ENCODE measurements at places on chromosomes 16 and 17. TPM values are rescaled to one million over a fixed set of nuclear protein-coding genes. Genes with fewer than 3 reads are reported as not detected.

The MYO1C gene
- 69.5 TPM for total RNA-seq

The SHCBP1 gene
- 14.5 TPM for total RNA-seq

The CDH1 gene
- total RNA-seq = 119 TPM

The PRSS27 gene
- 4.8 TPM for total RNA-seq

- peak; percentile 80 for DNase-seq
These were observed 3.9 kb upstream of the C17orf99 start for GRCh38 chr17:78142119-78142861.

DNA sequence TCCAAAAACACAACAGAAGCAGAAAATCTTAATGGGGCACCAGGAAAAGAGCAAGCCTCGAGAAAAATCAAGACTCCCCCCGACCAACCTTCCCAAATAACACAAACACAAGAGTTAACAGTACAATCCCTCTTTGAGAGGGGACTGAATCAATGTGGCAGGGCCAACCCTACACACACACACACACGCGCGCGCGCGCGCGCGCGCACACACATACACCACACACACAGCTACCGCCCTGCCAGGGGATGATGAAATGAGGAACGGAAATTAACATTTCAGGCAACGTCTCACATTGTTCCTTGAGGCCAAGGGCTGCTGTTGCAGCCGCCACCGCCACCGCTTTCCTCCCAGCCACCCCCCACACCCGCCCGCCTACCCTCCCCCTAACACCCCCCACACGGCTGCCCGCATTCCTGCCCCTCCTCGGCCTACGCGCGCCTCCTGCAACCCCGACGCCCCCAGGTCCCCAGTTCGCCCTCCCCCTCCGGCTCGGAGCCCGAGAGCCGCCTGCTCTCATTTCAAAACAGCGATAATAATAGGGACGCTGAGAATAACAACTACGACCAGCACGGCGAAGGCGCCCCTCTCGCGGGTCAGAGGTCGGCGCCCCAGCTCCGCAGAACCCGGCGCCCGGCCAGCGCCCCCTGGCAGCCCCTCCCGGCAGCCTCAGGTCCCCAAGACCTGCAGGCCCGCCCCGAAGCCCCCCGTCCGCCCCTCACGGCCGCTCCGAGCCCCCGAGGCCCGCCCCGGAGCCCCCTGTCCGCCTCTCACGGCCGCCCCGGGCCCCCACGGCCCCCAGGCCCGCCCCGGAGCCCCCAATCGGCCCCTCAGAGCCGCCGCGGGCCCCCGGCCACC lies 1.1 kb downstream of the ANKRD11 start:
- DNase-seq = peak; percentile 90

DNA sequence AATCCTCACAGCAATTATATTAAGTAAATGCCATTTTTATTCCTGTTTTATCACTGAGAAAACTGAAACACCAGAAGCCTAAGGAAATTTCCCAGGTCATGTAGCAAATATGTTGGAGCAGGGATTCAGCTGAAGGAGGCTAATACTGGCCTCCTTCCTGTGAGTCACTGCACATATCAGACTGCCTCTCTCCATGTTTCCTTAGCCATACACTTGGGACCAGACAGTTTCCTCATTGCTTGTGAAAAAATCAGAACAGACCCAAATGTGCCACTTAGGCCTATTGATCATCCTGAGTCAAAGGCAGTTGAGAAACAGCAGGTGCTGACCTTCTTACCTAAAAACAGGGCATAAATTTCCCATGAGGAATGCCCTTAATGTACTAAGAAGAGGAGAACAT lies 18.9 kb upstream of the ELAC2 start:
- DNase-seq = no peak

- no peak for DNase-seq
These were observed 817.9 kb upstream of the SOX9 start for GRCh38 chr17:71302721-71303549.

DNA sequence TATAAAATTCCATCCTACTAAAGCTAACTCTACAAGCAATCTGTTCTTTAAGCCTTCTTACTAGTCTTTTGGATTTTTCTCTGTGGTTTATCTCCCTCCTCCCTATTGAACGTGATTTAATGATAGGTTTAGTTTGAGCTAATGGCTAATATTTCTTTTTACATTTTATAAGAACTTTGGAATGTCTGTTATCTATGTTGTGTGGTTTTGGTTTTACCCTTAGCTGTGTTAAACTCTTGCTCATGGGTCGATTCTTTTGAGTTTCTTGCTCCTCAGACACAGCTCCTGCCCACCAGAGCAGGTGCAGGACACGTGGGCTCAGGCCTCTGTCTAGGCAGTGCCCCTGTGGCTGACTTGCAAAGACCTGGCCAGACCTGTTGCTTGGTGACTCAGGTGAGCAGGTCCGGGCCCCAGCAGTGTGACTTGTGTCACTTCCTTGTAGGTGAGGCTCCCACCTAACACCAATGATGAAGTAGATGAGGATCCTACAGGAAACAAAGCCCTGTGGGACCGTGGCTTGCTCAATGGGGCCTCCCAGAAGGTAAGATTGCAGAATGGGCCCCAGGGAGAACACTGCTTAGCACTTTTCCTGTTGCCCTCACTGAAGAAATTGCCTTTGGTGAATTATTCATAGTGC lies 45.1 kb downstream of the SF3B3 start:
- no peak for DNase-seq

DNA sequence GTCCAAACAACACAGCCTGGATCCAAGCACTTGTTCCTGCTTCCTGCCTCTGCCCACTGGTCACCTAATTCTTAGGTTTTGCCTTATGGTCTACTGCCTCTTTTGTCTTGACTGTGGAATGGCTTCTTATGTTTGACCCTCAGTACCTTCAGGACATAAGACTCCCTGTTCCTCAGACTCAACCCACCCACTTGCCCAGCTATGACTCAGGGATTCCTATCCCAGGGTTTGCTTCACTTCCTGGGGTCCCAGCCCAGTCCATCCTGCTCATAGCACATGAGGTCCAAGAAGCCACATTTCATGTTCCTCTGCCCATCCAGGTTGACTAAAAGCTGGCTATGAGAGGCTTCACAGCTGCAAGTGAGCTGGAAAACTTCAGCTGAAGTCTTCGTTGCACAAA lies 320.9 kb upstream of the CDH5 start:
- no peak for DNase-seq

DNA sequence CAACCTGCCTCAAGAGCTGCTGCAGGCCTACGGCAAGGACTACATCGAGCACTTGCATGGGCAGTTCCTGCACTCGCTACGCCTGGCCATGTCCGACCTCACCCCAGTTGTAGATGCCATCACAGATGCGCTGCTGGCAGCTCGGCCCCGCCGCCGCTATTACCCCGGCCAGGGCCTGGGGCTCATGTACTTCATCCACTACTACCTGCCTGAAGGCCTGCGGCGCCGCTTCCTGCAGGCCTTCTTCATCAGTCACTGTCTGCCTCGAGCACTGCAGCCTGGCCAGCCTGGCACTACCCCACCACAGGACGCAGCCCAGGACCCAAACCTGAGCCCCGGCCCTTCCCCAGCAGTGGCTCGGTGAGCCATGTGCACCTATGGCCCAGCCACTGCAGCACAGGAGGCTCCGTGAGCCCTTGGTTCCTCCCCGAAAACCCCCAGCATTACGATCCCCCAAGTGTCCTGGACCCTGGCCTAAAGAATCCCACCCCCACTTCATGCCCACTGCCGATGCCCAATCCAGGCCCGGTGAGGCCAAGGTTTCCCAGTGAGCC lies 5.8 kb downstream of the HSD11B2 start:
- no peak for DNase-seq

DNA sequence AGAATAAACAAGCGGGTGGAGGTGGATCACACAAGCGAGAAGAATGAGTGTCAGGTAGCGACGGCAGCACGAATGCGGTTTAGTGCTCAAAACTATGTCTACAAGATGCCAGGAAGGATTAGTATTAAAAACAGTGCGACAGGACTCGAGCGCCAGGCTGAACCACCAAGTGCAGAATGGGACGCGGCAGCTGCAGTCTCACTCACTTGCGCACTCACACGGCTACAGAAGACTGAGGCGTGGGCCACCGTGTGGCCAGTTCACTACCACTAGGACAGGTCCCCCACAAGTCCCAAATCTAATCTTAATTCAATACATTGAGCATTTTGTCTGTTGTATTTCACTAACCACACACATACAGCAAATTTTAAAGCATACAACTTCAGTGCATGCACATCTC lies 35.7 kb upstream of the TRAP1 start:
- no peak for DNase-seq

- peak; percentile 72 for DNase-seq
These were observed 12.5 kb upstream of the SREBF1 start for GRCh38 chr17:17849147-17849820.

DNA sequence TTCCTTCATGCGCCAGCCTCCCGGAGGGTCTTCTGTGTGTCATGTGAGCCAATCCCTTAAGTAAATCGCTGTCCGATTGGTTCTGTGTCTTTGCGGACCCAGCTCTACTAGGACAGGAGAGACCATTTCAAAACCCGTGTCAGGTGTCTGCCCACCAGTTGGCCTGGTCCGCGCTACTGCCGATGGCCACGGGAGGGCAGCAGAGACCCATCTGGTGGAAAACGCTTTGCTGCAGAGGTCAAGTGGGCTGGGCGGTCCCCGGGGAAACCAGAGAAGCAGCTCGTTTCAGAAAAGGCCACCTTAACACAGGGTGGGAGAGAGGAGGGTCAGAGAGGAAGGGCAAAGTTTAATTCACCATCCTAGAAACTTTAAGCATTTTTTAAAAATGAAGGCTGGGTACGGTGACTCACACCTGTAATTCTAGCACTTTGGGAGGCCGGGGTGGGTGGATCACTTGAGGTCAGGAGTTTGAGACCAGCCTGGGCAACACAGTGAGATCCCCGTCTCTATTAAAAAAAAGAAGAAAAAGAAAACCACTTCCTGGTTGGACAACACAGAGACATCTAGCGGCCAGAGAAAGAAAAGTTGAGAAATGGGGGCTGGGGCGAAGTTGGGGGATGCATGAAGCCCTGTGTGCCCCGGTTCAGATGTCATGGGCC lies 2.8 kb upstream of the CIBAR2 start:
- DNase-seq = peak; percentile 99

DNA sequence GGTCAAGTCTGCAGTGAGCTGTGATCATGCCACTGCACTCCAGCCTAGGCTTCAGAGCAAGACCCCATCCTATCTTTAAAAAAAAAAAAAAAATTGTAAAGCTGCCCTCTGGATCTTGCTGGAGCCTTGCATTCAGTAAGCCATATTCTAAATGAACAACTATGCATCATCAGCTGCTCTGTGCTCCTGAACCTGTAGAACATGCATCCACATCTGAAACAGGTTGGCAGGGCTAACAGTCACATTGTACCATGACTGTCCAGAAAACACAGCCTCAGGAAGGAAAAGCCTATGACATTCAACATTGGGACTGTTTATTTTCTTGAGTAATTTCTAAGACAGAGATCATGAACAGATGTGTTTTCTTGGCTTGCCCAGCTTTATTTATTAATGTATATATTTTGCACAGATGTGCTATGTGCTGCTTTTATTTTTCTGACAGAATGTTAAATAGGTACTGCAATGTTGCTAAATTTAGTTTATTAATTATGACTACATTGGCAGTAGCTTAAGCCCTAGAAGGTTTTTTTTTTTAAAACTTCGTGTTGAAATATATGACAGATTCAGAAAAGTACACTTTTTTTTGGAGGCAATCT lies 19.8 kb downstream of the ACSF2 start:
- no peak for DNase-seq

GRCh38 chr16:8229011-8229520 lies 361.2 kb downstream of the TMEM114 start:
- DNase-seq = peak; percentile 61

GRCh38 chr17:65856865-65857264 lies 295.4 kb upstream of the AXIN2 start:
- DNase-seq = no peak

- DNase-seq = no peak
These were observed 81.8 kb upstream of the CCL2 start for GRCh38 chr17:34173241-34173640.

DNA sequence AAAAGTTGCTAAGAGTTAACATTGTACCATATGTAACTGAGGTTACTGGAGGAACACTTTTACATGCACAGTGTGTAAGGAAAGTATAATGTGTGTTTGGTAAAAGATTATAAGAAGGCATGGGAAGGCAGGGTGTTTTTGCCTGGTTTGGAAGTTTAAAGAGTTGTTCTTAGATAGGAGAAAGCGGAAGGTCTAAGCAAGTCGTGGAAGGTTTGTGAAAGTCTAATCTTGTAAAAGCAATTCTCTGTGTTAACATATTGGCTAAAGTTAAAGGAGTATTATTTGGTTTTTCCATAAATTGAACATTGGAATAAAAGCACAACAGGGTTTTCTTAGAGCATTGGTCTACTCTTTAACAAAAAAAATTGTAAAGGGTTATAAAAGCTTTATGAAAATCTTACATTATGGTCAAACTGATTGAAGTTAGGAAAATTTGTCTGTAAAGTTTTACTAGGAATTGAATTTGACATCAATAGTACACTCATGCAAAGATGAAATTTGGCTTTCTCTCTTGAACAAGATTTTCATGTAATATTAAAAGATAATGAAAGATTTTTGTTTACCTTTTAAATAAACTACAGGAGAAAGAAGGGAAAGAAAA lies 4.7 kb upstream of the CANT1 start:
- DNase-seq = no peak

GRCh38 chr17:20920815-20921199 lies 122.0 kb downstream of the USP22 start:
- no peak for DNase-seq

GRCh38 chr16:65547772-65548446 lies 426.0 kb upstream of the CDH11 start:
- peak; percentile 69 for DNase-seq

All from endodermal cell (in vitro differentiated cells).